Pulmonary artery endothelial cell (primary cell): ENCODE measurements at places on chromosomes 3 and 15.

DNA sequence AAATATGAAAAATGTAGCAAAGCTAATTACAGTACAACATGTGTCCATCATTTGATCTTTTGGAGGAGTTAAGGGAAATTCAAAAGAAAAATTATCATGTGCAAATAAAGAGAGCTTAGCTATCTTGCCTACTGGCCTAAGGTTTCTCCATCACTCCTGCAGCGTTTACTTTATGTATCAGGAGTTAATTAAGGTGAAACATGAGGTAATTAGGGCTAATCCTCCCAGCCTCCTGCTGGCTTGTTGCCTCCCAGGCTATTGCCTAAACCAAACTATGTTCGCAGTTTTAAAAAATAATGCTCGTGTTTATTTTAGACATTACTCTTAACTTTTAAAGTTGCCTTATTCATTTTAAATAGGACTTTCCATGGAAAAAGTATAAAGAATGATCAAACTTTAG, 367.5 kb downstream of the ROBO2 start:
- DNase-seq, result no peak

- no peak for DNase-seq
Measured at GRCh38 chr3:73618461-73618860, 6.3 kb downstream of the PDZRN3 start.

DNA sequence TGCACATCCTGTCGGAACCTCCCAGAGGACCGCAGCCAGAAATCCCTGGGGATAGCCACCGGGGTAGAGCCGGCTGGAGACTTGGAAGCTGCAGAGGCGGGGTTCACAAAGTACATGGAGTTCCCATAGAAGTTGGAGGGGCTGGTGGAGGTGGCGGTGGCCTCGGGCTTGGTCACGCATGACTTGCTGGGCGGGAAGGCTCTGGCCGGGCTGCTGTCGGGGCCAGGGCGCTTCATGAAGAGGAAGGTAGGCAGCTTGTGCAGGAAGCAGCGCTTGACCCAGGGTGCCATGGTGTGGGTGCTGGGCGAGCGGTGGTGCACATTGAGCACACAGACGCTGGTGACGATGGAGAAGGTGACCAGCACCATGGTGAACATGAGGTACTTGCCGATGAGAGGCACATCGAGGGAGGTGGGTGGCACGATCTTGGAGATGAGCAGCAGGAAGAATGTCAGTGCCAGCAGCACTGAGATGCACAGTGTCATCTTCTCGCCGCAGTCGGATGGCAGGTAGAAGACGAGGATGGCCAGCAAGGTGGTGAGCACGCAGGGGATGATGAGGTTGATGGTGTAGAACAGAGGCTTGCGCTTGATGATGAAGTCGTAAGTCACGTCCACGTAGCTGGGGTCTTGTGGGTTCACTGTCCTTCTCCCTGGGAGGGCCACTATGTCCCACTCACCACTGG, 8.4 kb upstream of the CHRNA3 start:
- DNase-seq, result no peak

GRCh38 chr3:46907271-46907670, 29.8 kb downstream of the PTH1R start:
- DNase-seq, result no peak

- DNase-seq, result no peak
Measured at GRCh38 chr15:48557335-48557734, 88.2 kb downstream of the FBN1 start.

DNA sequence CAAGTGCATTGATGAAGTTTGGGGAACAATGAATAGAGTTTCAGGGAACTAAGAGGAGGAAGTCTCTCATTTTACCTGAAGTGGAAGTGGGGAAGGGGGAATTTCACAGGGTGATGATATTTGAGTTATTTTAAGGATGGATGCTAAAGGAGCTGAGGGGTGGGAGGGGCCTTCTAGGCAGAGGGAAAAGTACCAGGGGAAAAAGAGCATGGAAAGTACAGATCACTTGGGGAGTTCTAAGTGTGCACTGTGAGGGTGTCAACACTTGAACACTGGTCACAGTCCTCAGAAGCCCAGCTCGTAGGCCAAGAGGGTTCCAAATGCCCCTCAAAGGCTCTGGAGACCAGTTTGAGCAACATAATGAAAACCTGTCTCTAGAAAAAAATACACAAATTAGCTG, 18.2 kb downstream of the LAMP3 start:
- DNase-seq, result no peak

DNA sequence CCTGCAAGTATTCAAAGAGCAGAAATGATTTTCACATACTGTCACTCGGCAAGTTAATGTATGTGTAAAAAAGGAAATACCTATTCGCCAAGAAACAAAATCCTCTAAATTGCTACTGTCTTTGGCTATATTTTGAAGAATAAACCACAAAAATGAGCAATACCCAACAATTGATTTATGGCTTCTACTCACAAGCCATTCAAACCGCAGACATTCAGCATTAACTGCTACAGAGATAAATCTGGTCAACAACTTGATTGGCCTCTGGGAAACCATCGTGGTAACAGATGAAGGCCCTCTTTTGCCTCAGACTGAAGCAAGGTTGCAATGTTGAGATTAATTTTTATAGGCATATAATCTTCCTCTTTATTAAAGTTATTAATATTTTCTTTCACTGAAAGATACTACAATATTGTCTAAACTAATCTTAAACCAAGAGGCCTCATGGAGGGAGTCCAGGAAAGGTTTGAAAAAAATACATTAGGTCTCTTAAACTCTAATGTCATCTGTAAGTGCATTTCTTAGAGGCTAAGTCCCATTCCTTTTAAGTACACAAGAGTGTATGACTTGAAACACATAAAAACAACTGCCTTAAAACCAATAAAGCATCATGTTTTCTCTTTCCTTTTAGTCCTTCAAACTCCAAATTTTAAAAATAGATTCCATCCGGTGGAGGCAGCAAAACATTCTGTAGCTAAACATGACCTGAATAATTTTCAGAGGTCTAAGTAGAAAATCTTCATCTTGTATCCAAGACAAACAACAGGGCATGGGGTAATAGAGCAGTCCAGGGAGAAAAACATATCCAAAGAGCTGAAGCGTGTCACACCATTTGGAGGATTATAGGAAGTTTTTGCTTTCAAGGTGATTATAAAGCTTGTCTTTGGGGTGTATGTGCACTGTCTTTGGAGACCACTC, 162.4 kb upstream of the TGFBR2 start:
- no peak for DNase-seq

GRCh38 chr3:107523289-107523538, 452 bp downstream of the BBX start:
- no peak for DNase-seq

- no peak for DNase-seq
Measured at GRCh38 chr3:31237887-31238286, 294.8 kb upstream of the STT3B start.

GRCh38 chr3:42980209-42980608, 1.1 kb downstream of the GASK1A start:
- DNase-seq, result no peak

GRCh38 chr3:14514323-14514720, 25.8 kb downstream of the GRIP2 start:
- DNase-seq, result no peak

DNA sequence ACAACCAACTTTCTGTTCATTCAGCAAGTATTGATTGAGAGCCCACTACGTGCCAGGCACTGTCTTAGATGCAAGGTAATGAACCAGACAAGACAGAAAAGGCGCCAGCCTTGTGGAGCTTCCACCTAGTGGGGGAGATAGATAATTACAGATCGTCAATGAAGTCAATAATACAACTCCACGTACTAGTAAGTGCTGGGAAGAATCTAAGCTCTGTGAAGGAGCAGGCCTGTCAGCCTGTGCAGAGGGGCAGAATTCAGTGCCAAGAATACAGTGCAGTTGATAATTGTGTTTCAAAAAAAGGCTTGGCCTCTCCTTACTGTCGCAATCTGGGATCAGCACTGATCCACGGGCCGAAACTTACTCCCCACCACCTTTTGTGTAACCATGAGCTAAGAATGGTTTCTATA, 186.3 kb downstream of the FEZF2 start:
- DNase-seq, result no peak

- DNase-seq, result no peak
Measured at GRCh38 chr3:1456781-1457311, 364.0 kb downstream of the CNTN6 start.

DNA sequence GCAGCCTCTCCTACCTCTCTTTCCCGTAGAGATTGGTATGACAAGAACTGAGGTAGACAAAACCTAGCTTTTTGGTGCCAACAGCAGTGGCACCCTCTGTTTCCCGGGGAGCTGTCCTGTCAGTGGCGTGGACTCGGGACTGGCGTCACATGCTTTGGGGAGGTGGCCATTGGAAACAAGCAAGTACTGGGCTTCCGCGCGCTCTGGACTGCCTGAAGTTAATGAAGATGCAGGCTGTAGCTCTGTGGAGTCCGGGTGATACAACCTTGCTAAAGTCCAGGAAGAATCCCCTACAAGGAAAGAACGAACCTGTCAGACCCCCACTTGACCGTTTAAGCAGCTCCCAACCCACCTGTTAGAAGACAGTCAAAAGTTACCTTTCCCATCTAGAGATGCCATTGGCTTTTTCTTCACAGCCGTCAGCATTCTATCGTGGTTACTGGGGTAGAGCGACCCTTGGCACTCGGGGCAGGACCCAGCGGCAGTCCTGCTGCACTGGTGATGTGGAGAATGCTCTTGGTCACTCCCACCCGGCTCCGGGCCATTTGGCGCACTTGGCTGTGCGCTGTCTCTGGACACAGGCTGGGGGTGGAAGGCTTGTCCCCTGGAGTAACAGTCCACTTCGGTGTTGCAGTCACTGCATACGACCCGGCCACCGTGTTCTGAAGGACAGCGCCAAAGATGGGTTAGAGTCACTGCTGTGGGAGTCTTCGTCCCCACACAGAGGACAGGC, 120.5 kb downstream of the LRIG1 start:
- DNase-seq, result no peak

GRCh38 chr3:11168881-11169805, 14.8 kb downstream of the HRH1 start:
- DNase-seq, result no peak

DNA sequence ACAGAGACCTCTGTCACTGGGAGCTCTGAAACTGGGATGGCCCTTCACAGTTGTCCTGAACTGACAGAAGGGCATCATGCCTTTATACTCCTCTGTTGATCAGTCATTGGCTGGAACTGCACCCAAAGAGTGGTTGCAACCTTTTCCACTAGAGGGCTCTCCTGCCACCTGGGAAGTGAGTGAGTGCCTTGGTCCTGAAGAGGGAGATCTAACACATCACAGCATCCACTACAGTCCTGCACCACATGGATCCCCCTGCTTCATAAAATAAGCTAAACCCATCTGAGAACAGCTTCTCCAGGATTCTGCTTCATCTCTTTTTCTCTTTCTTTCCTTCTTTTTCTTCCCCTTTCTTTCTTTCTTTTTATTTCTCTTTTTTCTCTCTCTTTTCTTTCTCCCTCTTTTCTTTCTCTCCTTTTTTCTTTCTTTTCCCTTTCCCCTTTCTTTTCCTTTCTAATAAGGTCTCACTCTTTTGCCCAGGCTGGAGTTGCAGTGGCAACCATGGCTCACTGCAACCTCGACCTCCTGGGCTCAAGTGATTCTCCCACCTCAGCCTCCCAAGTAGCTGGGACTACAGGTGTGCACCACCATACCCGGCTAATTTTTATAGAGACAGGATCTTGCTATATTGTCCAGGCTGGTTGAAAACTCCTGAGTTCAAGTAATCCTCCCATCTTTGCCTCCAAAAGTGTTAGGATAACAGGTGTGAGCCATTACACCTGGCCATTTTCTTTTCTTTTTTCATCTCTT, 42.8 kb upstream of the RAF1 start:
- no peak for DNase-seq

GRCh38 chr15:101250341-101250831, 1.5 kb downstream of the CHSY1 start:
- DNase-seq, result no peak

- DNase-seq, result no peak
Measured at GRCh38 chr15:44792715-44793114, 56.4 kb downstream of the TRIM69 start.

- no peak for DNase-seq
Measured at GRCh38 chr3:138381950-138382715, 33.8 kb downstream of the MRAS start.

- DNase-seq, result no peak
Measured at GRCh38 chr3:71865727-71866126, 80.8 kb upstream of the PROK2 start.

GRCh38 chr15:70265466-70265978, 167.8 kb upstream of the TLE3 start:
- DNase-seq, result no peak
